ENCODE measurements at places on chromosomes 6 and 20.

- DNase-seq, result no peak
Observed at GRCh38 chr20:56360908-56361205, 2.1 kb downstream of the FAM210B start.

GRCh38 chr6:11111769-11112437, 378 bp upstream of the ERVFRD-1 start:
- no peak for DNase-seq

DNA sequence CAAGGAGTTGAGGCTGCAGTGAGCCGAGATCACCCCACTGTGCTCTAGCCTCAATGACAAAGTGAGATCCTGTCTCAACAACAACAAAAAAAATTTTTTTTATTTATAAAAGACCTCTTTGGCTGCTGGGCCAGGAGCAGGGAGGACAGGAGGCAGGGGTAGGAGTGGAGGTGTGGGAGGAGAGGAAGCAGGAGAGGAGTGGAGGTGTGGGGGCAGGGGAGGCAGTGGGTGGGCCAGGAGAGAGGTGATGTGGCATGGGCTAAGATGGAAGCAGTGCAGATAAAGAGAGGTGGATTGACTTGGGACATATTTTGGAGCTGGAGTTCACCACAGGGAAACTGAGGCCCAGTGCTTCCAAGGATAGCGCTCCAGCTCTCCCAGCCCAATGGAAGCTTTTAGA, 13.4 kb upstream of the CSNK2A1 start:
- DNase-seq, result no peak

DNA sequence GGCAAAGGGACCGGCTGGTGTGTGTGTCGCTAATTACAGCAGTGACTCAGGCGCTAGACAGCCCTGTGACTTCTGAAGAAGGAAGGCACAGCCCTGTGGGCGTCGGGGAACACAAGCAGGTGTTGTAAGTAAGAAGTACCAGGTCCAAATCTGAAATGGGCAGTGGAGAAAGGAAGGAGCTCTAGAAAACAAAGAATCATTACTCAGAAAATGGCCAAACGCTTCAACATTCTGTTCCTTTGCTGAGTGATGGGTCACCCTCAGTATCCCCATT, 106.8 kb downstream of the PXDC1 start:
- no peak for DNase-seq

DNA sequence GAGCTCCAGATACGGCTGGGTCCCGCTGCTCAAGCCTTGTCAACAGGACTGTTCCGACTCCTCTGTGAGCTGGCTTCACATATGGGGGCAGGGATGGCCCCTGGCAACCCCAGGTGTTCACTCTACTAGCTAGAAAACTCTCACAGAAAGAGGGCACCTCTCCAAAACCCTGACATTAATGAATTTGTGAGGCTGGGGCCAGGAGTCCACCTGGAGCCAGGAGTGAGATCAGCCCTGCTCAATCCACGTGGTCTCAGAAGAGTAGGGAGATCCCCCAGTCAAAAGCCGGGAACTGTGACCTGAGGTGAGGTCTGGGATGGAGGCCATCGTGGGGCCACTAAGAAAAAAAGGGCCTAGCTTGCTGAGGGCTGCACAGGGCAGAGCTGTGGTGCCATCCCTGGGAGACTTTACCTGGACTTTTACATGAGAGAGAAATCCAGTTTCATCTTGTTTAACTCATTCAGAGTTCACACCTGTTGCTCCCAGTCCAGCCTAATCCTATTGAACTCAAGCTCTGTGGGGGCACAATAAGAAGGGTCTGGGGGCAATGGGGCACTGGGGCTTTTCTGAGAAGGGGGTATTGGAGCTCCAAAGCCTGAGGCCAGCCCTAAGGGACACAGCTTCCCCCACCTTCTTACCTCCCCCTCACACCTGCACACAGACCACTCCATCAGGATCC, 144.3 kb upstream of the MLN start:
- DNase-seq, result no peak

- no peak for DNase-seq
Observed at GRCh38 chr20:7650086-7650879, 290.0 kb downstream of the HAO1 start.

DNA sequence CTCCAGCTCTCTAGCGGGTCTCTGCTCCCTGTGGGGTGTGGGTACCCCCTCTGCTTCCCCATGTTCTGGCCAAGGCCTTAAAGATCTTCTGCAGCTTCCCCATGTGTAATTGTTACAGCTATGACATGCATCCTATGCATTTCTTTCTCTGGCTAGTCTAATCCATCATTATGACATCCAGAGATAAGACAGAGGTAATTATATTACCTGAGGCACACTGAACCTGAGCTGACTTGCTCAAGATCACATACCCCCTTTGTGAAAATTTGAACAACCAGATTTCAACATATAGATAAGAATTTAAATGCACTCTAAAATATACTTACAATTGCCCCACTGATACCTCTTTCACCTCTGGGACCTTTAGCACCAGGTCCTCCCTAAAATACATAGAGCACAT, 102.4 kb downstream of the COL12A1 start:
- DNase-seq, result no peak

DNA sequence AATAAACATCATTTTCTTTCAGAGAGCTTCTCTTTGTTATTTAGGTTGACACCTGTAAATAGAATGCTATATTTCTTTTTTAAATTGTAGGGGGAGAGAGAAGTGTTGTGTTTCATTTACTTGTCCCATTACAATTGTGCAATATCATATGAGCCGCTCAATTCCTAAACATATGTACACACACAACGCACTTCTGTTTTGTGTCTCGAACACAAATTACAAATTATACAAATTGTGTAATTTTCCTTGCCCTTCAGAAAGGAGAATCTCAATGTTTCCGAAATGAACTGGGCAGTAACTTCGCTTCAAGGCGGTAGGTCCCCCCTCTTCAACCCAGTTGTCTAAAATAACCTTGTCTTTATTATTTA, 2.6 kb upstream of the ABT1 start:
- no peak for DNase-seq

GRCh38 chr20:34954904-34955230, 739 bp downstream of the GSS start:
- DNase-seq, result peak; percentile 70

DNA sequence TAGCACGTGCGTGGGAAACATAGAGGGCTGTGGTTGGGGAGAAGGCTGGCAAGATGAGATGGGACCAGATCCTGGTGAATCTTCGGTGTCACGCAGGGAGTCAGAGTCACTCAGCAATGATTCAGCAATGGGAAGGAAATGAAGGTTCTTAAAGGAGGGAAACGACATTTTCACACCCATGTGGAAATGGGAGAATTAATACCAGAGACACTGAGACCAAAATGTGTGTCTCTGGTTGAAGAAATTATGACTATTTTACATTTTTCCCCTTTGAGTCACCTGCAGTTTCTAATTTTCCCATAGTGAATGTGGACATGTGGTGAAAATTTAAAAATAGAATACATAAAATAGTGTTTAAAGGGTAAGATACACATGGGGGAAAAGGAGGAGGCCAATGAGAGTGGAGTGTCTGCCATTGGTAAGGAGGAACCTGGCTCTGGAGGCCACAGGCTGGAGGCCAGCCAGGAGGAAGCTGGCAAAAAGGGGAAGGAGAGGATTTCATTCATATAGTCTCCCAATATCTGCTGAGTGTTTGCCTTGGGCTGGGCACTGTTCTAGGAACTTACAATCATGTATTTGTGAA, 17.5 kb downstream of the NRN1 start:
- DNase-seq, result no peak

DNA sequence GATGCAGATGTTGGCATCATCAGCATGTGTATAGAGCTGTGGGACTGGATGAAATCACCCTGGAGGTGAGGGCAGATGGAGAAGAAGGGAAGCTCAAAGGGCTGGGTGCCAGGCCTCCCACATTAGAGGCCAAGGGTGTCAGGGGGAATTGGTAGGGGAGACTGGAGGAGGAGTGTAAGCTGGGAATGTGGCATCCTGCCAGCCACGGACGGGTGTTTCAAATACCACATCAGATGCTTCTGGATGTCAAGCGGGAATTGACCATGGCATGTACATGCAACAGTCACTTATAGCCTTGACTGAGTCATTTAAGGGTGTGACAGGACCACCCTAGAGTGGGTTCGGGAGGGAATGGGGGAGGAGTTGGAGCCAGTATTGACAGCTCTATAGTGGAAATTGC, 9.6 kb downstream of the ERGIC3 start:
- DNase-seq, result no peak

DNA sequence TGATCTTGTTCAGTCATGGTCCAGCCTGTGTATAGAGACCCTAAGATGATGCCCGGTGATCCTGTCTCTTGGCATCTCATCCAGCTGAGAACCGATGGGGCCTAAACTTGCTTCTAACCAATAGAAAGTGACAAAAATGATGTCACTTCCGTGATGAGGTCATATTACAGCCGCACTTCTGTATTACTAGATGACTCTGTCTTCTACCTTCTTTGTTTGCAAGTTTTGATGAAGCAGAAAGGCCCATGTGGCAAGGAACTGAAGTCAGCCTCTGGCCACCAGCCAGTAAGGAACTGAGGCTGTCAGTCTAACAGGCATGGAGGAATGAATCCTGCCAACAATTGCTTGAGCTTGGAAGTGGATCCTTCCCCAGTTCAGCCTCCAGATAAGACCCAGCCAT, 32.8 kb upstream of the HLA-C start:
- no peak for DNase-seq

- DNase-seq, result no peak
Observed at GRCh38 chr6:83051377-83052172, 14.1 kb downstream of the UBE3D start.

DNA sequence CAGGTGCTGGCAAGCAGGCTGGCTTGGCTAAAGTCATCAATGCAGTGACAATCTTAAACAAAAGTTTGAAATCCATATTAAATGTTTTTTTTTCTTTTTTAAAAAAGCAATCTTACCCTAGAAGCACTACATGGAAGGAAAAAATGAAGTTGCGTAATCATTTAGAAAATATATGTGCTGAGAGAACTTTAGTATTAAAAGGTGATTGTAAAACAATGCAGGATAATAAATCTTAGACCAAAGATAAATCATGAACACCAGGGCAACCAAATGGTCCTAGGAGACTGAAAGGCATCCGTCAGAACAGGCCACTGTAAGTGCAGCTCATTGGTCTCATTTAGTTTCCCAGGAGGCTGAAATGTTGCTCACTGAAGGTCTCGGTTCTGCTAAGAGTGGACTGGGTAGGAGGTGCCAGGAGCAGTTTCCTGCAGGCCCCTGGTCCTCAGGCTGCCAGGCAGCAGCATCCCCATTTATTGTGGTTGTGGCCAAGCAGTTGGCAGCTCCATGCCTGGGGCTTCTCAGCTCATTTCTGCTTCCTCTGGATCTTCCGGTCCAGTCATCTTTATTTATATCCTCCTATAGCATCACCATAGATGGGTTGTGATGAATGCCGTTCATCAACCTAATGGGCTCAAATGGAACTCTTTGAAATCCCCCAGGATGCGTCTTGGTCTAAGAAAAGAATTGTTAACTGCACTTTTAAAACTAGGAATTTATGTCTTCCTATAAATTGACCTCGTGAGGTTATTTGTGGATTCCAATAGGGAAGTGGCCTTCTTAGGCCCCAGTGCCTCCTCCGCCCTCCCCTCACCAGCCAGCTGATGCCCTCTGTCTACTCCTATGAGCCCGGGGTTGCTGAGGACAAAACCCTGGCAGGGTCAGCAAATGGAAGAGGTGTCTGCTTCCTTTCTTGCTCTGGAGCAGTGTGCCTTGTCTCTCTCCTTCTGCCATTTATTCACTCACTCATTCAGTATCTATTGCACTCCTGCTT, 269.0 kb downstream of the UST start:
- DNase-seq, result no peak

DNA sequence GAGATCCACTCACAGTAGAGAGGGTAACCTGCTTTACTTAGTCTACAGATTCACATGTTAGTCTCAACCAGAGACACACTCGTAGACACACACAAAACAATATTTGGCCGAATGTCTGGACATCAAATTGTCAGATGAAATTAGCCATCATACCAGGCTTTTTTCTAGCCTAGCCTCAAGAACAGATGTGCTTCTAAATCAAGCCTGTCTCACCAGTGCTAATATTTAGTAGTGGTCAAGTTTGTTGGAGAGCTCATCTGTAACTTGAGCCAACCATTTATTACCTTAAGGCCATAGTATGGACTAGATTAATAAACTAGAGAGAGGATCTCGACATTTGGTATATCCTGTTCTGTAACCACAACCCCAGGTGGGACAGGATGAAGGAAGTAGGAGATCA, 1118.8 kb upstream of the MAP3K7 start:
- DNase-seq, result no peak

GRCh38 chr6:44446626-44447300, 59.3 kb downstream of the CDC5L start:
- DNase-seq, result no peak

DNA sequence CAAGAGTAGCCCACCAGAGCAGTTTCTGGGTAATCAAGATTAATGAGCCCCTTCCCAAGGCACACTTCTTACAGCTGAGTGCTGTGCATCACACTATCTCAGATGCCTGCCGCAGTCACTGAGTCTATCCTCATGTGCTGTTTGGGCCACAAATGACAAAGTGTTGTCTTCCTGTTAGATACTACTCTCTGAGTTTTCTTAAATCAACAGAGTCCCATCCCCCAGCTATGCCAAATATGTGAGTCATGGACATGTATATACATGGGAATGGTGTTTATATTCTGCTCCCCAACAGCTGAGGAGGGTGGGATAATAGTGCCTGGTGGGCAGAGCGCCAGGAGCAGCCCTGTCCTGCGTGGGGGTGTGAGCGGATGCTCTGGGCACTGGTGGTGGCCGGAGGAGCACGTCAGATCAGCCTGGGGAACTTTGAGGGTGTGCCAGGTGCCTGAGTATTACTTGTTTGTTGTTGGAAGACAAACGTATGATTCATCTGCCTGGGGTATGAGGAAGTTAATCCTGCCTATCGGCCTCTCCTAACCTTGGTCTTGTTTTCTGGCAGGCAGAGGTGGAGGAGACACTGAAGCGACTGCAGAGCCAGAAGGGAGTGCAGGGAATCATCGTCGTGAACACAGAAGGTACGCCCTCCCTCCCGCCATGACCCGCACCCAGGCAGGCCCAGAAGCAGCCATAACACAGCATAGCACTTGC, 9.6 kb downstream of the DYNLRB1 start:
- DNase-seq, result no peak

- no peak for DNase-seq
Observed at GRCh38 chr6:4018924-4019236, 60.1 kb downstream of the FAM217A start.

- no peak for DNase-seq
Observed at GRCh38 chr6:9428421-9429172, 986.3 kb downstream of the TFAP2A start.

DNA sequence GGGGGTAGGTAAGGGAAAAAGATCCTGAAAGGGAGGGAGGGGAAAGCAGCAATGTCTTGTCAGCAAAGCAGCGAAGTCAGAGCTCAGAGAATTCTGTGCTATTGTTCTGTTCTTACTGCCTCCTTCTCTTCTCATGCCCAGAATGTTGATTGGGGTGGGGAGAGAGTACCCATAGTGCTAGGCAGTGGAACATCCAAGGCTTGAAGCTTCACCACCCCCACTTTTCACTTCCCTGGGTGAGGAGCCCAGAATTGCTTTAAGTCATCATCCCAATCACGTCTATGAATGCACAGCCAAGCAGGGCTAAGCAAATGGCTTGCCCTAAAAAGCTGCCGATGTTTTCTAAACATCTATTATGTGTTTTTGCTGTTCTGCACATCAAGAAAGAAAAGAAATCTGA, 16.5 kb downstream of the REPS1 start:
- DNase-seq, result no peak

GRCh38 chr6:72418495-72418894, 203.4 kb upstream of the KCNQ5 start:
- DNase-seq, result no peak

All from HAP-1 (cell line).